ENCODE measurements at places on chromosomes 3 and 15.

DNA sequence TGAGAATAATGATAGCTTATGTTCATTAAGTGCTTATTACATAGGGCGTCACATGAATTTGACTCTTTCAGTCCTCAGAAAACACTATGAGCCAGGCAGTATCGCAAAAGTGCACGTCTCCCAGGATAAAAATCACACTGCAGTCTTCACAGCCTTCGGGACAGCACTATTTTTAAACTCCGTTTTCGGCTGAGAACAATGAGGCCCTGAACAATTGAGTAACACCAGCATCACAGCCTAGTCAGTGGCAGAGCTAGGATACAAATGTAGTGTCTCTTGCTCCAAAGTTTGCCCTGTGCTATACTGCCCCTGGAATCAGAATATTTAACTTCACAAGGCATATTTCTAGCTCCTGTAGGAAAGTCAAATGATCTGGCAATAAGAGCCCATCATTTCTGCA, 852.1 kb upstream of the SEMA6D start:
- no peak for DNase-seq

GRCh38 chr3:13704174-13704573, 155.2 kb downstream of the FBLN2 start:
- no peak for DNase-seq

- no peak for DNase-seq
Measured at GRCh38 chr3:139307601-139308555, 35.9 kb upstream of the MRPS22 start.

DNA sequence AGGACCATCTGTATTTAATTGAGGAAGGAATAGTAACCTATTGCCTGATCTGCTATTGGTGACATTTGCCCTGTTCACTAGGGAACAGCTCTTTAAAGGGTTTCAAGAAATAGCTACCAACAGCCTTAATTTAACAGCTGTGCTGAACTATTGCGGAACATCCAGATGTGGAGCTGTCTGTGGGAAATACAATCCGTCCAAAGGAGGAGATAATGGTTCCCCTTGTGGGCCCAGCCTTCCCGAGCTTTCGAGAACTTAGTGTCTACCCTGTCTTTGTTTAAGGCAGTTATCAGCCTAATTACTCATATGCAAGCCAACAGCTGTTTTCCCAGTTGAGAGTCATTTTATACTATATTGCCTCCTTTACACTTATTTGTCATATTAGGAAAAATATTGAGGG, 398.6 kb downstream of the WDR72 start:
- no peak for DNase-seq

- DNase-seq: no peak
Measured at GRCh38 chr3:37932505-37932904, 58.1 kb upstream of the VILL start.

DNA sequence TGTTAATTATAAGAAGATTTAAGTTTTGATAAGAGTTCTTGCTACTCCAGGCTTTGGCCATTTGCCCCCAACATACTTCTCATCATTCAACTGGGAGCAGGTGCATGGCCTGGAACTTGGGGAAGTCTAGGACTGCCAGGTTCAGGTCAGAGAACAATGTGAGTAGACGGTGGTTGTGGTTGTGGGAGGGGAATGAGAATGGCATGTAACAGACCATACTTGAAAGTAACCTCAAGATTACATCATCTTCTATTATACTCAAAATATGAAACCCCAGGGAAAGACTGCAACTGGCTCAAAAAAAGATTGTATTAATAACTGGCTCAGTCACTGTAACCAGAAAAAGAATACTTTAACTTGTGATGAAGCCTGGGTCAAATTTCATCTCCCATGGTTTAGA, 364.9 kb upstream of the DPPA4 start:
- no peak for DNase-seq

- DNase-seq: no peak
Measured at GRCh38 chr3:49647741-49648140, 26.4 kb upstream of the APEH start.

GRCh38 chr15:83110381-83110780, 2.9 kb downstream of the TM6SF1 start:
- no peak for DNase-seq

DNA sequence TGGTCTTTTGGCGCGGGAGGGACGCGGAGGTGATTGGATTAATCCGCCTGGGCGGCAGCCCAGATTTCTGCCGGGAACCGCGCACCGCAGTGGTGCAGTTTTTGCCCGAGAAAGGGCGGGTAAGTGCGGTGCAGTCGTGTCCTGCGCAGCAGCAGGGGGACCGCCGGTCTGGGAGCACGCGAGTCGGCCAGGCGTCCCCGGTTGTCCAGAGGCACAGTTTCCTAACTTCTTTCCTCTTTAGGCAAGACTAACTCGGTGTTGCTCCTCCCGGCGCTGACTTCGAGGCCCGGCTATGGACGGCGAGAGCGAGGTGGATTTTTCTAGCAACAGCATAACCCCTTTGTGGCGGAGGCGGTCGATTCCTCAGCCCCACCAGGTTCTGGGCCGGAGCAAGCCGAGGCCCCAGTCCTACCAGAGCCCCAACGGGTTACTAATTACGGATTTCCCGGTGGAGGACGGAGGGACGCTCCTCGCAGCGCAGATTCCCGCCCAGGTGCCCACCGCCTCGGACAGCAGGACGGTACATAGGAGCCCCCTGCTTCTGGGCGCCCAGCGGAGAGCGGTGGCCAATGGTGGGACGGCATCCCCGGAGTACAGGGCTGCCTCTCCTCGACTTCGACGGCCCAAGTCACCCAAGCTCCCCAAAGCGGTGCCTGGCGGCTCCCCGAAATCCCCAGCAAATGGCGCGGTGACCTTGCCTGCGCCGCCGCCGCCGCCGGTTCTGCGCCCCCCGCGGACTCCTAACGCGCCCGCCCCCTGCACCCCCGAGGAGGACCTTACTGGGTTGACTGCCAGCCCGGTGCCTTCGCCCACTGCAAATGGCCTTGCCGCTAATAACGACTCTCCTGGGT, 736 bp downstream of the ARHGEF26 start:
- peak; percentile 22 for DNase-seq

DNA sequence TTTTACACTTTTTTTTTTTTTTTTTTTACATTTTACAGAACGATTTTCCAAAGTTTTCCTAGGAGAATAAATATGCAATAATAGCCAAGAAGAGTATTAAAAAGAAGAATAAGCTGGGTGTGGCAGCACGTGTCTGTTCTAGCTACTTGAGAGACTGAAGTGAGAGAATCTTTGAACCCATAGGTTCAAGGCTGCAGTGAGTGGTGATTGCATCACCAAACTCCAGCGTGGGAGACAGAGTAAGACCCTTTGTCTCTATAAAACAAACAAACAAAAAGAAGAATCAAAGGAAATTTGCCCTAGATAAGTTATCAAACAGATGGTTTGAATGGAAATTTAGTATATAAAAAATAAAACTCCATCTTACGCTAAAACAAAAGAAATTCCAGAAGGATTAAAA, 13.3 kb downstream of the XRN1 start:
- DNase-seq: no peak

DNA sequence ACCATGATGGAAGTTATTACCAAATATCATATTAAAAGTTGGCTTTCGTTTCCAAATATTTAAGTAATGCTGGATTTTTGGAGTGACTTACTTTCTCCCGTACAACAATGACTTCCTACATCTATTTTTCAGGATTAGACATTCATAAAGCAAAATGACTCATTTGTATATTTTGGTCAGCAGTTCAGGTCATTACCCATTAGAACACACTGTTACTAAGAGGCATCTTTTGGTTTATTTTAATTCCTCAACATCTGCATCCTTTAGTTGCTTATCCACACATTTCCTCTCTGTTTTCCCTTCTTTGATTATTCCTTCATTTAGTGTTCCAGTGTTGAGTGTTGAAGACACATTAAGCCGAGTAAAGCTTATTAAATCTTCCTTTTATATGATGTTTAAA, 348.2 kb downstream of the NAALADL2 start:
- no peak for DNase-seq

- DNase-seq: no peak
Measured at GRCh38 chr3:145899241-145899640, 261.7 kb downstream of the PLOD2 start.

DNA sequence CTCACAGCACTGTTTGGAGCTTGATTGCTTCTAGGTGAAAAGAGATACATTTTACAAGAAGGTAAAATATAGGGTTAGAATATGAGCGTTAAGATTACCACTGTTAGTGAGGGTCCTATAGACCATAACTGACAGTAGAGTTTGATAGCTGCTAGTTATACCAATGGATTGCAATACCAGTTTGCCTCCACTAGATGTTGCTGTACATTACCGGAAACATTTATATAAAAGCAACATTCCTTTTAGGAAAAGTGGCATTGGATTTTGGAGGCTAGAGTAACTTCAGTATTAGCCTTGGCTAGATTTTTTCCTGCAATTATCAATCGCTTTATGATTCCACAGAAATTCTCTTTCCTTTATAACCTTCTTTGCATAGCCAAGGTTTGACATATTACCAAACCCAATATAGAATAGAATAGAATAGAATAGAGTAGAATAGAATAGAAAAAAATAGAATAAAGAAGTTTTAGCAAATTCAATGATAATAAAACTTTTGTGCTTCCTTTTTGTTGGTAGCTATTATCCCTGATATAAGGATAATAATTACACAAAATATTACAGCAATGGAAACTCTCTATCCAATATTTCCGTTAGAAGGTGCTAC, 1093.6 kb upstream of the ALCAM start:
- peak; percentile 2 for DNase-seq

DNA sequence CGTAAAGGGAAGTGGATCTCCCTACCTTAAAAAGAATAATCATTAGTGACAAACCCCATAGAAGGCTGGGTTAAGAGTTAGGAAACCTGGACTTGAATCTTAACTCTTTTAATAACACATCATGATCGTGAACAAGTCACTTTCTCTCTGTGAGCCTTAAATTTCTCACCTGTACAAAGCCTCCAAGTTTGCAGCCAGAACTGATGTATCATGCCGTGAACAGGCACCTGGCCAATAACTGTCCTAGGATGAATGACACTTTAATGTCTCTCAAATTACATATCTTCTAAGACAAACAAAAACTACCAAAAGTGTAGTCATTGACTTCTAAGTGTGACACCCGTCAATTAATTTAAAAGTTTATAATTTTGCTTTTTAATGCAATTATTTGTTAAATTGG, 3.9 kb downstream of the UPK1B start:
- DNase-seq: no peak

Data from memory B cell (primary cell).